Bronchus fibroblast of lung (primary cell): ENCODE measurements at places on chromosomes 5 and 9. TPM values are rescaled to one million over a fixed set of nuclear protein-coding genes. Genes with fewer than 3 reads are reported as not detected.

Gene ANKRD31
- total RNA-seq = under 0.01 TPM in 2 replicates

Gene KCNV2
- not detected in 2 replicates for total RNA-seq

Gene FAM153A
- total RNA-seq = not detected in 2 replicates

Gene SNCAIP
- total RNA-seq = 1.3 and 3.3 TPM in 2 replicates

Gene FOXD4
- total RNA-seq = 0.34 TPM in 1 of 2 replicates, not detected in the other

Gene WNT8A
- total RNA-seq = not detected in 2 replicates

Gene AFF4
- total RNA-seq = 19.6 and 23.9 TPM in 2 replicates

Gene FLT4
- total RNA-seq = under 0.01 and 0.45 TPM in 2 replicates

Gene FOXD4L3
- total RNA-seq = not detected in 2 replicates

Gene OGN
- 0.15 and 0.17 TPM in 2 replicates for total RNA-seq

Gene PCDHB4
- total RNA-seq = not detected in 2 replicates

Gene PRXL2C
- 11.4 and 11.6 TPM in 2 replicates for total RNA-seq

Gene QRFP
- total RNA-seq = not detected in 2 replicates

Gene GMCL2
- total RNA-seq = not detected in 2 replicates

Gene ZBTB34
- 2.1 and 2.4 TPM in 2 replicates for total RNA-seq
